ENCODE measurements at places on chromosomes 13 and 19.

DNA sequence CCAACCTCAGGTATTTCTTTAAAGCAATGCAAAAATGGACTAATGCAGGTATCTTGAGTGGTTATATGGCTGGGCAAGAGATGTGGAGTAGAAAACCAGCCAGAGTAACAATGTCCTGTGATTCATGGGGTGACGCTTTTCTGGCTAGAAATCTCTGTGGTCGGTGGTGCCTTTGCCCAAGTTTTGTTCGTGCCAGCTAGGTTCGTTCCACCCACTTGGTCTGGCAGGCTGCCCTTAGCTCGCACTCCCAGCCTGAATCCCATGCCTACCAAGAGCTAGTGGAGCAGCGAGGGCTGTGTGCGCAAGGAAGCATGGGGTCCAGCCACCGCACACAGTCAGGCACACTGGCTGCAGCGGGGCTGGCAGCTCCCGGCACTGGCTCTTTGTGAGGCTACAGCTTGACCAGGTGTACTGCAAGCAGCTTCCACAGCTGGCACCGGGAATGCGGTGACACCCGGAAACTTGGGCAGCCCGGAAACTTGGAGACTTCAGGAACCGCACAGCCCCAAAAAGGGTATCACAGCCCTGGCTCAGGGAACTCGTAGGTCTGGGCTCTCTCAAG is 349.6 kb upstream of the PCDH20 start:
- no peak for DNase-seq

GRCh38 chr13:98349731-98350305 is 172.7 kb upstream of the RNF113B start:
- DNase-seq = no peak

GRCh38 chr13:111270765-111271698 is 49.4 kb upstream of the TEX29 start:
- no peak for DNase-seq

DNA sequence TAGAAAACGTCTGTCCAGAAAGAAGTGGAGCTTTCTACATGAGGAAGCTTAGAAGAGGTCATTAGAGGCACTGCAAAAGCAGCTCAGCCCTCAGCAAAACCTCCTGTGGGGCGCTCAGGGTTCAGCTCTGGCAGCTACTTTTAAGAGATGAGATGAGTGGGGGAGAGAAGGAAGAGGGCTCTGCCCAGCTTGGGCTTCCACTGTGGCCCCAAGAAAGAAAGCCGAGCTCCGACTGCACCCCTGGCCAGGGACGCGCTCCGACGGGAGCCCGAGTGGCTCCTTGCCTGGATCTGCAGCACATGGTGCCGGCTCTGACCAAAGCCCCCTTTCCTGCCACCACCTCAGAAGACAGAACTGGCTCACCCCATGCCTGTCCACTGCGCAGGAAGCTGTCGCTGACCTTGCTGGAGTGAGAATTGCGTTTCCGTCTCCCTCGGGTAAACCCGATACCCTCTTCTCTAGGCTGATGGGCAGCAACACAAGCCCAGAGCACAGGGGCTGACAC is 36.4 kb downstream of the NAXD start:
- no peak for DNase-seq

GRCh38 chr13:95201814-95202651 is 99.2 kb downstream of the ABCC4 start:
- no peak for DNase-seq

- peak; percentile 63 for DNase-seq
These were observed 50.5 kb upstream of the IRS2 start for GRCh38 chr13:109836629-109837607.

DNA sequence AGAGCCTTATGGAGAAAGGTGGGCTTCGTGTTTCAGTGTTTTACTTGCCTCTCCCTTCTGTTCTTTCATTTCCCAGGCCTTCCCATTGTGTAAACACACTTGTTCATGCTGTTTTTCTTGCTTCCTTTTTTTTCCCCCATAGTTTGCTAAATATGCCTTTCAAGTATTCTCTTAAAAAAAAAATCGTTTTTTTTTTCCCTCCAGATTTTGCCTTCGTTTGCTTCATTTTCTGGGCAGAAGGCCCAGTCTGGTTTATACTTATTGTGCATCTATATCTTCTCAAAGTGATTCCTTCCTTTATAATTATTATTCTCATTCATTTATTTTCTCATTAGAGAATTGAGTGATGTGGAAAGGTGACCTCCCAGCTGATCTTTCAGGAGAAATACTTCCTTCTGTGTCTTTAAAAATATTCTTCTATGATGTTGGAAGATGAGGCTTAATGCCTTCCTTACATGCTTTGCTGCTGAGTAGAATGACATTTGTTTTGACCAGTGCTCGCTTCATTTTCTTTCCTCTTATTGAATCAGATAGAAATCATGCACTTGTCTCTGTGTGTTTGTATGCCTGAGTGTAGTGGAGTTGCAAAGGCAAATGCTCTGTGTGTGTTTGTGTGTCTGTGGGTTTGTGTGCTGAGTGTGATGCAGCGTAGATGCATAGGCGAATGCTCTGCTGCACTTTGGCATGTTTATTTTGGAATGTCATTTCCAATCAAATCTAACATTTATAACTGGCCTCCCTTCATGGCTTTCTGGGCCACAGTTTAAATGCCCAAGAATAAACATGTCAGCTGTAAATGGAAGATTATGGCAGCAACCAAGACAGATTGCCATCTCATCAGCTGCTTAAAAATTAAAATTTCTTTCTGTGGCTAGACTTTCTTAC is 591.4 kb downstream of the FGF9 start:
- DNase-seq = no peak

- no peak for DNase-seq
These were observed 89.7 kb downstream of the AKAP11 start for GRCh38 chr13:42361701-42362100.

DNA sequence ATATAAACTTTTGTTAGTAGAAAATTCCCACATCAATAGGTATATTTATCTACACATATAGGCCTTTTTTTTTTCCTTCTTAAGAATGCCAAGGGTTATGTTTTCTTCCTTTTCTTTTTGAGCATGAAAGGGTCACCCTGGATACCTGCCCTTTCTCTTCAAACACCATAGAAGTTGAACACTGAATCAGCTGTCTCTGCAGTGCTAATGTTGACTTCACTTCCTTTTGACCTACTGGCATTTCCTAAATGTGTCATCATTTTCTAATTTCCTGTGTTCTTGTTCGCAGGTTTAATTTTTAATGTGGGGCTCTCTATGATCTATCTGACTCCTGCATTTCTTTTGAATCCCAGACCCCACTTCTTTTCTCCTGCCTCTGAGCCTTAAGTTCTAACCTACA is 532.0 kb downstream of the GPC6 start:
- no peak for DNase-seq

DNA sequence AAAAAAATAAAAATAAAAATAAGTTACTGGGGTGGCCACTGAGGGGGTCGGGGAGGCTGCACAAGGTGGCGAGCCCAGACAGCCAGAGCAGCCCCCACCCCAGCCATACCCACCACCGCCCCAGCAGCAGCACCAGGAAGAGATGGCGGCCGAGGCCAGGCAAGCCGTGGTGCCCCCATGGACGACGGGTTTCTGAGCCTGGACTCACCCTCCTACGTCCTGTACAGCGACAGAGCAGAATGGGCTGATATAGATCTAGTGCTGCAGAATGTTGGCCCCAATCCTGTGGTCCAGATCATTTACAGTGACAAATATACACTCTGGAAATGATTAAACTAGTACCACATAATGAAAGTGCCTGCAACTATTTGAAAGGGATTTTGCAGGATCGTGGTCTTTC is 71.6 kb upstream of the ZDHHC20 start:
- no peak for DNase-seq

- DNase-seq = no peak
These were observed 4.8 kb downstream of the TJP3 start for GRCh38 chr19:3712663-3713611.

DNA sequence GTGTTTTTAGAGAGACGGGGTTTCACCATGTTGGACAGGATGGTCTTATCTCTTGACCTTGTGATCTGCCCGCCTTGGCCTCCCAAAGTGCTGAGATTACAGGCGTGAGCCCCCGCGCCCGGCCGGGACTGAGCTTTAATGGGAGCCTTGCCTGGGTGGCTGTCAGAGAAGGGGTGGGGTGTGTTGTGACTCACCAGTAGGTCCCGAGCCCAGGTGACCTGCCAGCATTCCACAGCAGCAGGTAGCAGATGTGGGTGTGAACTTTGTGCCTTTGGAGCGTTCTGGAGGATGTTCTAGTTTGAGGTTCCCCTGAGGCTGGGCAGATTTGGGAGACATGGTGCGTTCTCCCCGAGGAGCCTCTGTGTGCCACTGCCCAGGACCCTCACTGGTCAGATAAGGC is 7.1 kb upstream of the EPN1 start:
- no peak for DNase-seq

GRCh38 chr19:14019100-14019499 is 8.8 kb upstream of the RLN3 start:
- no peak for DNase-seq

- DNase-seq = no peak
These were observed 460.0 kb downstream of the COG6 start for GRCh38 chr13:40115426-40115825.

- DNase-seq = peak; percentile 3
These were observed 53.3 kb downstream of the PARP4 start for GRCh38 chr13:24459234-24459633.

DNA sequence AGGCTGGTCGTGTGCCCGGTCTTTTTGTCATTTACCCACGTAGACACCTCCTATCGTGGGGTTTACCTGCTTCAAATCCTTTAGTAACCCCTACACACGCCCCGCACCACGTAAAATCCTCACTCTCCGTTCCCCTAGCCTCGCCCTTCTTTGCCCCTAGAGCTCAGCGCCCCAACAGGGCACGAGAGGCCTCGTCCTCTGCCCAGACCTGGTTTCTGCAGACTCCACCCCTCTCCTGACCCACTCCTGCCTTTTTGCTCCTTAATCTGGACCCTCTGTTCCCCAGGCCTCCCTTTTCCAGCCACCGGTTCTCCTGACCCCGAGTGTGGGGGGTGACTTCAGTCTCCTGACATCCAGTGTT is 412 bp downstream of the ZNF528 start:
- peak; percentile 3 for DNase-seq

GRCh38 chr19:21622920-21623319 is 117.5 kb downstream of the ZNF429 start:
- DNase-seq = no peak

DNA sequence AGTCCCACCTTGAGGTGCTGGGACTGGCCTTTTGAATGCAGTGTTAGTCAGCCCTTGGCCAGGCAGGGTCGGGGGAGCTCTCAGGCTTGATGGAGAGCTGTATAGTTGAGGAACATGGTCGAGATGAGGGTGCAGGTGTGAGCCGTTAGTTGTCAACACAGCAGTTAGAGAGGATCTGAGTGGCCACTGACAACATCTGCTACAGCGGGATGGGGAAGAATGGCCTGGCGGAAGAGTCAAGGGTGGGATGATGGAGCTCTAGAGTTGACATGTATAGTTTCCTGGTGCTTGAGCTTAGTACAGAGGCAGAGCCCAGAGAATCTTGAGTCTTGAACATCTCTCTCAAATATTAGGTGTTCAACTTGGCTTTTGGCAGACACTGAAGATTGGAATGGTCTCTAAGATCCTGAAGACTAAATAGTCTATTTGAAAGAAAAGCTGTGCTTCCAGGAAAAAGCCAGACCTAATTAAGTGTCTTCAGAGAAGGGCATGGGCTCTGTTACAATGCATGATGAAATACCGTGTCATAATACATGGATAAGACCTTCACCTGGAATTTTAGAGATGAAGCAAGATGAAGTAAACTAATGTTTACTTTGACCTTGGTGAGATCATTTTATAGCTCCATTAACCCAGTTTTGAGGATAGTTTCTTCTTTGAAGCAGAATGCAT is 9.7 kb downstream of the PCCA start:
- no peak for DNase-seq

DNA sequence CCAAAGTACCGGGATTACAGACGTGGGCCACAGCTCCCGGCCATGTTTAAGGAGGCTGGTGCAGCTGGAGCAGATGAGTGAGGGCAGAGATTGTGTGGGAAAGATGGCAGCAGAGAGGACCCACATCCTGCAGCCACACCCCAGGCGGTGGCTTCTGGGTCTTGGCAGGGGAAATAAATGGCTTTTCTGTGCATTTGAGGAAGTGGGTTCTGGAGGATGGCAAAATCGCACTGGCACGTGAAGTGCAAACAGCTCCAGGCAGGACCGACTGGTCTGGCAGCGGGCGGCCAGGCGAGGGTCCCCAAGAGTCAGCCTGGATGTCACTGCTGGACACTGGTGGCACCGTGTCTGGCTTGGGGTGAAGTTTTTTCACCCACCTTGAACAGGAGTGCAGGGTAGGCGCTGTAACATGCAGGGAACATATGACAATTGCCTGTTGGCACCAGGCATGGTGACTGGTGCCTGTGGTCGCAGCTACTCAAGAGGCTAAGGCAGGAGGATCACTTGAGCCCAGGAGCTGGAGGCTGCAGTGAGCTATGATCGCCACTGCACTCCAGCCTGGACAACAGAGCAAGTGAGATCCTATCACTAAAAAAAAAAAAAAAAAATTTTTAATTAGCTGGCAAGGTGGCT is 8.4 kb downstream of the B3GNT3 start:
- DNase-seq = no peak

DNA sequence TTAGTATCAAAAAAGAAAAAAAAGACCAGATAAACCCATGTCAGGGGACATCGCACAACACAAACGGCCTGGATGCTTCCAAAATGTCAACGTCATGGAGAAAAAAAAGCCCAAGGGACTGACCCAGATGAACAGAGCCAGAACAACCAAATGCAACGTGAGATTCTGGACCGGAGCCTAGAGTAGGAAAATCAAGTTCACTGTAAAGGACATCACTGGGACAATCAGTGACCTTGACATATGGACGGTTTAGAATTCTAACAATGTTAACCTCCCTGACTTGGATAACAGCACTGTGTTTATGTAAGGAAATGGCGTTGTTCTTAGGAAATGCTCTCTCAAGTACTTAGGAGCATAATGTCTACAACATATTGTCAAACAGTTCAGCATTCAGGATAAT is 15.1 kb upstream of the EMP3 start:
- DNase-seq = no peak

DNA sequence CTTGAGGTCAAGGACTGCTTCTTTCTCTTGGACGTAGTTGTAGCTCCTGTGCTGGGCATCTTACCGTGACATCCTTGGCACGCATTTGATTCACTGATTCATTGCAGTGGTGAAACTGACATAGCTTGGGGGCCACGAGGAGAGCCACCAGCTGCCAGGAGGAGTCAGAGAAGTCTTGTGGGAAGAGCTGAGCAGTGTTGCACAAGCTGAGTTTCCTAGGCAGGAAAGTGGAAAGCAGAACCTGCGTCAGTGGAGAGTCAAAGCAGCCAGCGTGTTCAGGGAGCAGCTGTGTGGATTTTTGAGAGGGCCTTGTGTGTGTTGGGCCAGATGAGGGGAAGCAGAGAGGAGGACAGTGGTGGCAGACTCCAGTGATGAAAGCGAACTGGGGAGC is 5.3 kb upstream of the GPR183 start:
- no peak for DNase-seq

GRCh38 chr13:98342953-98343352 is 165.9 kb upstream of the RNF113B start:
- no peak for DNase-seq

GRCh38 chr19:29658221-29658991 is 6.9 kb upstream of the PLEKHF1 start:
- no peak for DNase-seq
